ENCODE measurements at places on chromosomes 7 and 10. TPM values are rescaled to one million over a fixed set of nuclear protein-coding genes. Genes with fewer than 3 reads are reported as not detected.

TCAF2 gene
- total RNA-seq, result 1.2 TPM

UBTD1 gene
- 20.3 TPM for total RNA-seq

ZNF485 gene
- 1.6 TPM for total RNA-seq

KLF14 gene
- 0.03 TPM for total RNA-seq

OGDHL gene
- 0.29 TPM for total RNA-seq

C7orf57 gene
- 0.31 TPM for total RNA-seq

AMZ1 gene
- not detected for total RNA-seq

WDR86 gene
- total RNA-seq, result 0.11 TPM

PON1 gene
- total RNA-seq, result 1.3 TPM

PFKFB3 gene
- 139 TPM for total RNA-seq

CPXM2 gene
- not detected for total RNA-seq

FOXI2 gene
- total RNA-seq, result not detected

MMRN2 gene
- 1.0 TPM for total RNA-seq

ACSM6 gene
- total RNA-seq, result not detected

GARIN1A gene
- total RNA-seq, result 0.38 TPM

CRTAC1 gene
- total RNA-seq, result 1.4 TPM

RAMP3 gene
- total RNA-seq, result not detected

LRGUK gene
- 0.39 TPM for total RNA-seq

WNT8B gene
- total RNA-seq, result not detected

AEBP1 gene
- total RNA-seq, result 0.06 TPM

SOSTDC1 gene
- not detected for total RNA-seq

RAB19 gene
- total RNA-seq, result not detected
